ENCODE measurements at places on chromosomes 4 and X.

DNA sequence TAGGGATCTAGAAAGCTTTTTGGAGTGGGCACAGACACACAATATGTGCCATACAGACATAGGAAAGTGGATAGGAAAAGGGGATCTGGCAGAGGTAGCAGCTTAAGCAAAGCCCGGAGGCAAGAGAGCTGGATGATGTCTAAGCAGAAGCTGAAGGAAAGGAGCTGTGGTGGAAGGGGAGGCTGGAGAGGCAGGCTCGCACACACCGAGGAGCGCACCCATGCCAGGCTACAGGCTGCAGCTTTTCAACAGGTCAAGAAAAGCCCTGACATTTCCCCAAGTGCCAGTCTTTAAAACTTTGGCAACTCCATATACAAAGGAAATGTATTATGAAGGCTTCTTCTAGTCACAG lies 67.4 kb downstream of the SOWAHB start:
- no peak for DNase-seq

- DNase-seq, result no peak
Observed at GRCh38 chrX:68343551-68343950, 89.7 kb downstream of the OPHN1 start.

GRCh38 chr4:6495736-6496135 lies 23.3 kb upstream of the PPP2R2C start:
- no peak for DNase-seq

DNA sequence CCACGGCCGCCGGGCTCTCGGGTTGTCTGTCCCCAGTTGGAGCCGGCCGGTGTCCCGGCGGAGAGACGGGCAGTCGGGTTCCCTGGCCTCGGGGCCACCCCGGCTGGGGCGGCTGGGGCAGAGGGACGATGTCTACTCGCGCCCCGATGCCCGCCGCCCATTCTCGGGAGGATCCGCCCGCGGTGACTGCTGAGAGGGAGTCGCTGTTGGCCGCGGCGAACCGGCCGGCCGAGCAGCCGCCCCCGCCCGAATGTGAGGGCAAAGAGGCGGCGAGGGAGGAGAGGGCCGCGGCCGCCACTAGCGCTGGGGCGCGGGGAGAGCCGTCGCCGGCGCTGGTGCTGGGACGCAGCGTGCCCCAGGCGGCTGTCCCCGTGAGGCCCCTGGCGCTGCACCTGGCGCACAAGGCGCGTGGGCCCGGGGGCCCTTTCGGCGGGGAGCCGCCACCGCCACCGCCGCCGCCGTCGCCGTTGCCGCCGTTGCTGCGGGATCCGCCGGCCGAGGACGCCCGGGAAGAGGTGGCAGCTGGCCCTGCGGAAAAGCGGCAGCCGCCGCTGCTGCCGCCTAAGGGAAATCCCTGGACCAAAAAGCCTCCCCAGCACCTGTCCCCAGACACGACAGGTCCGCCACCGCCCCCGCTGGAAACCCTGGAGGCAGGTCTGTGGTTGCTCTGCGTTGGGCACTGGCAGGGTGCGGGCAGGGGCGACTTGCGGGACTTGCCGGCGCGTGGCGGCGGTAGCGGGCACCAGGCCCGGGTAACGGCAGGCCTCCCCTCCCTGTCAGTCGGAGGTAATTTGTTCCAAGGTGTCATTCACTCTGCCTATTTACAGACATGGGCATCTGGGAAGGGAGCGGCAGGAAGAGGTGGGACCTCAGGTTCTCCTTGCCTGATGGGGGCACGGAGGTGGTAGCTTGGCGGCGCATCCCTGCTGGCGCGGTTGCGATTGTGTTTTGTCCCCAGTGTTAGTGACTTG lies 739 bp downstream of the LARP1B start:
- DNase-seq, result peak; percentile 65

DNA sequence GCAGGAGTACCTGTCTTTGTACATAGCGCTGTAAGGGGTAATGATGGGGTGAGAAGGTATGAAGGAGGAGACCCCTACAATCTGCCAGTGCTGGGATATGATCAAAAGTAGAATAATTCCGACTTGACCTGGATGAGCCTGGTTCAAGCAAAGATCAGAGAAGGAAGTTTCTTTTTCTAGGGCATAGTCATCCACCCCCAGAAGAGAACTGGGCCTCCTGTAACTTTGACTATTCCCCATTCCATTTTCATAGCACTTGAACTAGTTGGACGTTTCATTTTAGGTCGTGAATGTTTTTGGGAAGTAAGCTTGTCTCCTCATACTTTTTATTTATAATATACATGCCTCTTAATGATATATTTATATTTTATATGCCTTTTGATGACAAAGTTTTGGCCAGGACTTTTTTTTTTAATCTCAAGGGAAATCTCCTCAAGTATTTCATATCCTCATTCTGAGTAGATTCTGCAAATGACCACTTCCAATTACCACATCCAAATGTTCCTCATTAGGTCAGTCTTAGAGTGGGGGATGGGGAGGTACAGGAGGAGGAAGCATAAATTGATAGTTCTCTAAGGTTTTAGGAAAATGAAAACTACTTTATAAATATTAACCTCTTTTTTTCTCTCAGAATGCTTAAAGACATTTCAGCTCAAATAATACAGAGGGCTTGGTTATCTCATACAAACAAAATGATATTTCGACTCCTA lies 3.5 kb downstream of the CXorf58 start:
- no peak for DNase-seq

GRCh38 chrX:132956421-132957210 lies 1.8 kb downstream of the HS6ST2 start:
- no peak for DNase-seq

DNA sequence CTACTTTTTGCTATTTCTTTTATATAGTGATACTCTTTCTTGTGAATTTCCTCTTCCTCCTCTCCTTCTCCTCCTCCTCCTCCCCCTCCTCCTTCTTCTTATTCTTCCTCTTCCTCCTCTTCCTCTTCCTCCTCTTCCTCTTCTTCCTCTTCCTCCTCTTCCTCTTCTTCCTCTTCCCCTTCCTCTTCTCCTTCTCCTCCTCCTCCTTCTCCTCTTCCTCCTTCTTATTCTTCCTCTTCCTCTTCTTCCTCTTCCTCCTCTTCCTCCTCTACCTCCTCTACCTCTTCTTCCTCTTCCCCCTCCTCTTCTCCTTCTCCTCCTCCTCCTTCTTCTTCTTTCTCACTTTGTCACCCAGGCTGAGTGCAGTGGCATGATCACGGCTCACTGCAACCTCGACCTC lies 36.3 kb upstream of the RBMX start:
- DNase-seq, result no peak

DNA sequence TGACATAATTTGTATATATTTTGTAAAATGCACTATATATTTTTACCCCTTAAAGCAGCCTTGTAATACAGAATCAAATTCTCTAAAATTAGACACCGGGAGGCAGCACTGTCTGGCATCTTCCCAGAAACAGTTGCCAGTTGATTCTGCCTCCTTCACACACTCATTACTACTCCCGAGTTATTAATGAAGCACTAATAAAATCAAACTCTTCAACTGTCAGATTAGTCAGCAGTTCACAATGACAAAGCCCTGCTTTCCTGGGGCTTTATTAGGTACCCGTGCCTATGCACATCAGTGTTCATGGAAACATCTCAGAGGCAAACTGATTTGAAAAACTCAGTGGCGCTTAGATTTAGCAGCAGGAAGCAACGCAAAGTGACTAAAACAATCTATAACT lies 103.5 kb upstream of the VEGFC start:
- DNase-seq, result no peak

GRCh38 chr4:1008840-1009541 lies 2.4 kb upstream of the FGFRL1 start:
- DNase-seq, result no peak

GRCh38 chrX:134171661-134172587 lies 65.1 kb upstream of the CCDC160 start:
- DNase-seq, result no peak

DNA sequence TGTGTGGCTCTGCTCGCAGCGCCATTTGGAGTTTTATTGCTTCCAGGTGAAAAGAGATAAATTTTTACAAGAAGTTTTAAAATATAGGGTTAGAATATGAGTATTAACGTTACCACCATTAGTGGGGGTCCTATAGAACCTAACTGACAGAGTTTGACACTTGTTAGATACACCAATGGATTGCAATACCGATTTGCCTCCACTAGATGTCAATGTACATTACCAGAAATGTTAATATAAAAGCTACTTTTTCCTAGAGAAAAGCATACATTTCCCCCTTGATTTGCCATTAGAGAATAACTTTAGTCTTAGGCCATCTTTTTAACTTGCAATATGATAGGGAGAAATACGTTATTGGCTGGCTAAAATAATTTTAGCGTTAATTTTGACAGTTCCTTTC lies 108.4 kb downstream of the LINC00632 start:
- peak; percentile 5 for DNase-seq

DNA sequence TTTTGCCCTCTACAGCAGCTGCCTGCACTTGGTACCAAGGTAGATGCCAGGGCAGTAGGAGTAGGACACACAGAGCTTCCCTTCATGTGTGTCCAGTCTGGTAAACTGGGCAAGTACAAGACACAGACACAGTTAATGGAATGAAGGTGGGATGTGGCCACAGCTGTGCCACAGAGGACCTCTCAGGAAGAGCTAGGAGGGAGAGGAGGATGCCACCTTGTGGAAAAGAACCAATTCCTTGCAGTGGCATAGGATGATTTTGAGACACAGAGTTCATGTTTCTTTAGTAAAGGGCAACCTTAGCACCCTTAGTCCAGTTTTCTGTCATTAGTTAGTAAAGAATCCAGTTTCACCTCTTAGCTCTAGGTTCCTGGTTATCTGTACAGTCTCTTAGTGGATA lies 36.3 kb upstream of the TBC1D14 start:
- DNase-seq, result no peak
